ENCODE measurements at places on chromosomes 7 and 10.
A peak's percentile ranks its signal among the peaks of the same experiment; 100 is the strongest.

DNA sequence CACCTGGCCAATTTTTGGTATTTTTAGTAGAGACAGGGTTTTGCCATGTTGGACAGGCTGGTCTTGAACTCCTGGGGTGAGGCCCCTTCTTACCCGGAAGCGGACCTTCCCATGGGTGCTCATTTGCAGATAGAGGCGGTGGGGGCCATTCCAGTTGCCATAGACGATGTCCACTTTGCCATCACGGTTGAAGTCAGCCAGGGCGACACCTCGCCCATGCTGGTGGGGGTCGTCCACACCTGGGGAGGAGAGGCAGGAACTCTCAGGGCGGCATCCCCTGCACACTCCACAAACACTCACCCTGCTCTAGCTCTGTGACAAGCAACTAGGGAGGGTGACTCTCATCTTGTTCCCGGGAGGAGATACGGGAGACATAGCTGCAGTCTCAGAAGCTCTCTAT, 54.9 kb downstream of the GOLGA7B start:
- H3K27me3 ChIP-seq, result peaks cover 18% of the 10 kb centered on the region
- no peak for DNase-seq
- H3K4me1 ChIP-seq, result peaks cover 17% of the 10 kb centered on the region
- H3K27ac ChIP-seq, result no peak overlapping the region
- H3K4me3 ChIP-seq, result no peak overlapping the region

- H3K4me1 ChIP-seq, result peaks cover 3% of the 10 kb centered on the region
- no peak for DNase-seq
- no peak overlapping the region for H3K4me3 ChIP-seq
- H3K36me3 ChIP-seq, result peaks cover 23% of the 10 kb centered on the region
Measured at GRCh38 chr10:77867124-77867719, 59.3 kb downstream of the DLG5 start.

GRCh38 chr10:3777981-3778691, 6.9 kb downstream of the KLF6 start:
- peaks cover 66% of the 10 kb centered on the region for H3K36me3 ChIP-seq
- H3K27me3 ChIP-seq, result no peaks in the 10 kb centered on the region
- H3K4me3 ChIP-seq, result peak overlapping the region; percentile 87
- no peak for DNase-seq
- H3K4me1 ChIP-seq, result peaks cover 82% of the 10 kb centered on the region

DNA sequence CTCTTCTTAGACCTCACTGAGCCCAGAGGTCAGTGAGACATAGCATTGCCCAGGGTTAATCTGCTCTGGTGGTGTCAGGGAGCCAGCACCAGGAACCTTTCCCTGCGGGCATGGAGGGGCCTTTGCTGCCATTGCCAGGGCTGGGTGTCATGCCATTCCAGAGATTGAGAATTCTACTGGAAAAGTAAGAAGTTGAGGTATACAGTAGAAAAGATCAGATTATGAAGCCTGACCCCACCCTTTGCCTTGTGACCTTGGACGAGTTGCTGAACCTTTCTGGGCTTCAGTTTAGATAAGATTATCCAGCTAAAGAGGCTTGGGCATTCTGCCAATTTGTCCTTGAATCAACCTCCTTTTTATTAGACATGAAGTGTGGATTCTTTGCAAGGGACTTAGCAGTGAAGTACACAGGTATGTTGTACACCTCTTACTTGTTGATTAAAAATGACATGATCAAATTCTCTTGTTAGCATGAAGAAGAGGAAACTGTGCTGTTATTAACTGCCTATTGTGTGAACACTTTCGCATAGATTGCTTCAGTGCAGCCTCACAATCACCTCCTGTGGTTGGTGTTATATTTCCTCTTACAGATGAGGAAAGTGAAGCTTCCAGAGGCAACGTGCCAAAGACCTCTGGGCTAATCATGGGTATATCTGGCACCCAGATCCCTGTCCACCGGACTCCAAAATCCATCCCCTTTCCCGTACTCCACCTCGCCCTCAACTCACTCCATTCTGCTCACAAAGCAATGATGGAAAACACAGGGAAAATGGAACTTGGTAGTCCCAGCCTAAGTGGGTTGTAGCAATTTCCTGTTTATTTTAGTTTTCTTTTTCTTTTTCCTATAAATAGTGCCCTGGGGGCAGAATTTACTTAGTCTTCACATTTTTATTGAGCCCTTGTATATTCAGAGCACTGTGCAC, 151.3 kb downstream of the CAMK1D start:
- H3K36me3 ChIP-seq, result no peaks in the 10 kb centered on the region
- H3K27me3 ChIP-seq, result no peaks in the 10 kb centered on the region

Data from left ventricle myocardium inferior (tissue), 1 donor.